ENCODE measurements at places on chromosomes 4 and X.

- DNase-seq, result no peak
These were observed 22.5 kb downstream of the LETM1 start for GRCh38 chr4:1833307-1834046.

- peak; percentile 79 for DNase-seq
These were observed 73.7 kb downstream of the SHROOM2 start for GRCh38 chrX:9859711-9860555.

DNA sequence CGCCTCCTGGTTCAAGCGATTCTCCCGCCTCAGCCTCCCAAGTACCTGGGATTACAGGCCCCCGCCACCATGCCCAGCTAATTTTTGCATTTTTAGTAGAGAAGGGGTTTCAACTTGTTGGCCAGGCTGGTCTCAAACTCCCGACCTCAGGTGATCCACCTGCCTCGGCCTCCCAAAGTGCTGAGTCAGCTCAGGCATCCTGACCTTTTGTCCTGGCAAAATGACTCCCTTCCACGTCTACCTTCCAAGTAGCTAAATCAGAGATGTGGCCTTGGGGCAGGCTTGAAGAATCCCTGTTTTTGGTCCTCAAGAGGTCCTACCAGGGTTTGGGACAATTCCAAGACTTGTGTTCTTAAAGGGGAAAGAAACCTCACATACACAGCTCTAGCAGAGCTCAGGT, 12.8 kb downstream of the AFAP1 start:
- DNase-seq, result no peak

- no peak for DNase-seq
These were observed 298.7 kb upstream of the CLNK start for GRCh38 chr4:10983268-10983667.

- no peak for DNase-seq
These were observed 218.9 kb downstream of the PPP3CA start for GRCh38 chr4:101128473-101128872.

GRCh38 chrX:7091923-7092322, 55.6 kb upstream of the STS start:
- DNase-seq, result no peak

DNA sequence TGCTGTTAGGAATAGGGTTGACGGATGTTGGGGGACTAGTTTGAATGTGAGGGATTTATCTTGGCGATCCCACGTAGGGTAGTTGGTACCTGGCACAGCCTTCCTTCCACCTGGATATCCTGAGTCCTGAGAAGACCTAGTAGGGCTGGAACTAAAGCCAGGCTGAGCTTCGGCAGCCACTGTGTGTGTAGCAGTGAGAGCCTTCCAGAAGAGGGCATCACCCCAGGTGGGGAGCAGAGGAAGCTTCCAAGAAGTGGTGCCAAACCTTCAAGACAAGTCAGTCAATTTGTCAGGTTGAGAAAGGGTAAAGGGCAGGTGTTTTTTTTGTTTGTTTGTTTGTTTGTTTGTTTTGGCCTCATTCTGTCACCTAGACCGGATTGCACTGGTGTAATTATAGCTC, 1.2 kb upstream of the FGFBP2 start:
- DNase-seq, result no peak

DNA sequence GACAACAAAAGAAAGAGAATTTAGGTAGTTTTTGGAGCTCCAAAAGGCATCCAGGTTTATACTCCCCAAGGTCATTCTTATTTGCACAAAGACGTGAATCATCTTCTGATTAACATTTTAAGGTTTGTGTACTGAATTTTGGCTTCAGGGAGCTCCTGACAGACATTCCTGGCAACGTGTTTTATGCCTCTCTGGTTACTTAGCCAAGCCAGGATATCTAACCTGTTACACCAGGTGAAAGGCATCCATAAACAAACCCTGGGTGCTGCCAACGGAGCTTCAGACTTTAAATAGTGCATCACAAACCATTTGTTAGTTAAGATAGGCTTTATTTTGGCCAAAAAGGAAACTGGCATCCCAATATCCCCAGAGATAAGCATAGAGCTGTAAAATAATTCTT, 997.3 kb downstream of the ARAP2 start:
- no peak for DNase-seq

- no peak for DNase-seq
These were observed 102.4 kb downstream of the SLIT2 start for GRCh38 chr4:20354120-20354519.

DNA sequence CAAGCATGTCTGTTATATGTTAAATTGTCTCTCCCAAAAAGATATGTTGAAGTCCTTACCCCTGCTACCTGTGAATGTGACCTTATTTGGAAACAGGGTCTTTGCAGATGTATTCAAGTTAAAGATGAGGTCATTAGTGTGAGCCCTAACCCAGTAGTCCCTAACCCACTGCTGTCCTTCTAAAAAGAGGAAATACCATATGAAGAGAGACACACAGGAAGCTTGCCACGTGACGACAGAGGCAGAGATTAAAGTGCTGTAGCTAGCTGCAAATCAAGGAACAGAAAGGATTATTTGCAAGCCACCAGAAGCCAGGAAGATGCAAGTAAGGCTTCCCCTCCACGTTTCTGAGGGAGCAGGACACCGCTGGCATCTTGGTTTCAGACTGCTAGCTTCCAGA, 150.1 kb downstream of the HNRNPD start:
- DNase-seq, result no peak

DNA sequence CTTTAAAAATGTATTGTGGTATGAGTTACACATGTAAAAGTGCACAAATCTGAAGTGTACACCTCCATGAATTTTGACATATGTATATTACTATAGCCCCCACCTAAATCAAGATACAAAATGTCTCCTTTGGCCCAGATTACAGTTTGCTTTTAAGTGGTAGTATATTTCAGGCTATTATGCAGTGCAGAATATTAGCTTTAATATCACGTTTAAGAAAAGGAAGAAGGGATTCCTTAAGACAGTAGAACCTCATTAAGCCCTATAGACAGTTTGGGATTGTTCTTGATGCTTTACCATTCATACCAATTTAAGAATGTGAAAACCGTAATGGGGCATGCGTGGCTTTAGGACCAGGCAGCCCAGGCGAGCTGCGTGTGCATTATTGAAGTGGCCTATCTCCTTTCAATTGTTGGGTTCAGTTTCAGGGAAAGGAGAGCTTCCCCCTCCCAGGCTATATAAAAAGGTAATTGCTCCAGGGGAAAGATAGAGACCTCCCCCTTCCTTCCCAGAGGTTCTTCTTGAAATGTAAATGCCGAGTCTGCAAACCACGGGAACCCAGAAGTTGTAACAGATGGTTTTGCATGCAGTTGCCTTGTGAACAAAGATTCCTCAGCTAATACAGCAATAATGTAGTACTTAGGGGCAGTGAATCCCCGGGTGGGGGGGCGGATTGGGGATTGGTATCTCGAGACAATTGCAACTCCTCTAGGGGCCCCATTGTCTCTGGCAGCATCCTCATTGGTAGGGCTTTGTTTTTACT, 106.1 kb downstream of the UCHL1 start:
- DNase-seq, result no peak

DNA sequence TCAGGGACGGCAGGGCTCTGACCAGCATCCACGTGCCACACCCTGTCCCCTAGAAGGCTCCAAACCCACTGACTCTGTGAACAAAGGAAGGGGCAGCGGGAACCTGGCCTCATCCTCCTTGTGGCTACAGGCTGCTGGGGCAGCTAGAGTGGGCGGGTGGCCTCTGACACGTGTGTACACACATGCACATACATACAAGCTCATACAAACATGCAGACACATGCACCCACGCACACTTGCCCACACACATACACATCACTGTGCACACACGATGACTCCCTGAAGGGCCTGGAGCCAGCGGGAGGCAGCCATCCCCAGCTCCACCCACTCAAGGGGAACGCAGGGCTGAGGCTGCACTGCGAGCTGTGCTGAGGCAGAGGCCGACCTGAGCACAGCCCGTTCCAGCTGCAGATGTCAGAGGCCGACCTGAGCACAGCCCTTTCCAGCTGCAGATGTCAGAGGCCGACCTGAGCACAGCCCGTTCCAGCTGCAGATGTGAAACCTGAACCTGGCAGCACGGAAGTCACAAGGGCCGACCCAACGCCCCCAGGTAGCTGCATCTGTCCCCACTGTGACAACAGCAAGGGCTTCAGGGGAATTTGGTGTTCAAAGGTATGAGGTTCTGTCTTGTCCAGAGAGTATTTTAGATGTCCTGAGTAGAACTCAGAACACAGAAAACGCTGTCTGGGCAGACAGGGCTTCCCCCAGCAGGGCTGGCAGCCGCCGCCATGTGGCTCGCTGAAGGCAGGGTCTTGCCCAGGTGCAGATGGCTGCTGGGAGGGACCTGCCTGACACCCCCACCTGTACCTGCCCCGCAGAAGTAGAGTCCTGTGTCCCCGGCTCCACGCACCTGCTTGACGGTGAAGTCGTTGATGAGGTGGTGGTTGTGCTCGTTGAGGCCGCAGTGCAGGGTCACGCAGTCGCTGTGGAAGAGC, 33.5 kb downstream of the CTBP1 start:
- peak; percentile 32 for DNase-seq

DNA sequence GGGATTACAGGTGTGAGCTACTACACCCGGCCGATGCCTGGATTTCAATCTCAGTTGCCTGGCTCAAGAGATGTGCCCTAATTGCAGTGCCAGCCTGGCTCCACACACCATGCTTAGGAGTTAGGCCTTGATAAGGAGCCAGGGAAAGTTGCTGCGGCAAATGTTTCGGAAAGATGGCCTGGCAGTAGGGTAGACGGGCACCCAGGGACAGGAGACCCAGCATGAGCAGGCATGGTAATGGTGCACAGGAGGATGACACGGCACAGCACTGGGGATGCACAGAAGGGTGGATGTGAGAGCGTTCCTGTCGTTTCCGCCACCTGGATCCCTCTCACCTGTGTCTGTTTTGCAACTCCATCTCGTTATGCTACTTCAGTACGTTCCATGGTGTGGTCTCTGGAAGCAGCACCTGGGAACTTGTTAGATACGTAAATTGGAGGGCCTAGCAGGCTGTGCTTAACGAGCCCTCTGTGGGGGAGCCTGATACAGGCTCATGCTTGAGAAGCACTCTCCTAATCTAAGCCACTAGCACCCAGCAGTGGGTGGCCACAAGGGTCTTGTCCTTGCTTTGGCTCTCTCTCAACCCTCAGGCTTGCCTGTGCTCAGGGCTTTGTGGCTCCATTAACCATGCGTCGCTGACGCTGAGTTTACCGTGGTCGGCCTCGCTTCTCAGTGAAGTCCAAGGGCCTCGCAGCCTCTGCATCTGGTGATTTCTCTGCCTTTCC, 20.3 kb downstream of the RNF4 start:
- no peak for DNase-seq

DNA sequence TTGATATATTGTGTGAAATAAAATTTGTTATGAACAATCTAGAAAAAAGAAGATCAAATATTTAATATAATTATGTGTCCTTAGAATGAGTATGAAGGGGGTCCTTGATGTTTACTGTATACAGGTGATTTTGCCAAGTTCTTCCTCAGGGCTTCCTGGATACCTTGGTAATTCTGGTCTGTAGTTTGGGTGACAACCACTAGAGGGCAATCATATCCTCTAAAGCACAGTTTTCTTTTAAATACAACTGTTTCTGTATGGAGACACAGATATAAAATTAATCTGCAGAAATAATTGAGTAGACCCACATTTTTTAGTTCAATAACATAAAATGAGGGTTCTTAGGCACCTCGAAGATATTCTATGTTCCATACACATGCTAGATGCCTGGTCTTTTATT, 157.7 kb downstream of the SPANXN1 start:
- DNase-seq, result peak; percentile 1

DNA sequence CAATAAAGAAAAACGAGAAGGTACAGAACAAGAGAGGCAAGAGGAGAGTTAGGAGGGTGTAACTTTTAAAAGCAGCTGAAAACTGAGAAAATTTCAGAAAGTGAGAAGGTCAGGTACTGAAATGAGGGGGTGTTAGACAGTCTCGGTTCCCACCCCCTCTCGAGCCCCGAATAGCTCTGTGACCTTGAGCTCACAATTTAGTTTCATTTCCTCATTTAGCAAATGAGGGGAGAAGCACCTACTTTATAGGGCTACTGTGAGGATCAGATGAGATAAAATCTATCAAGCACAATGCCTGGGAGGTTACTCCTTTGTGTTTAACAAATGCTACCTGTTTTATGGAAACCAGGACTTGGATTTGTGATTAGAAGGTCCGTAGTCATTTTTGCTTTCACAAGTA, 4.9 kb downstream of the UGT8 start:
- no peak for DNase-seq

GRCh38 chrX:7542587-7543380, 300.2 kb upstream of the VCX start:
- no peak for DNase-seq

- DNase-seq, result no peak
These were observed 109.6 kb downstream of the PPP3CA start for GRCh38 chr4:101237773-101238172.

GRCh38 chr4:110108422-110108821, 90.0 kb downstream of the ELOVL6 start:
- no peak for DNase-seq

- no peak for DNase-seq
These were observed 663.7 kb upstream of the TENM3 start for GRCh38 chr4:181579486-181579885.

DNA sequence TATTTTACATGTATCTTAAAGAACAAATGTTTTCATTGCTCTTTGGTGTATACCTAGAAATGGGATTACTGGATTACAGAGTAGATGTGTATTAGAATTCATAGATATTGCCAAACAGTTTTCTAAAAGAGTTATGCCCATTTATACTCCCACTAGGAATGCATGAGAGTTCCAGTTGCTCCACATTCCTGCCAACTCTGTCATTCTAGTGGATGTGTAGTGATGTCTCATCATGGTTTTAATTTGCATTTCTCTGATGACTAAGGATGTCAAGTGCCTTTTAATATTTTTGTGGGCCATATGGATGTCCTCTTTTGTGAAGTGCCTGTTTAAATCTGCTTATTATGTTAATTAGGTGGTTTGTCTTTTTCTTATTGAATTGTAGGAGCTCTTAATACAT, 65.6 kb upstream of the BMP2K start:
- DNase-seq, result peak; percentile 44

GRCh38 chr4:24686866-24687692, 102.7 kb upstream of the DHX15 start:
- peak; percentile 5 for DNase-seq

- peak; percentile 14 for DNase-seq
These were observed 34.1 kb upstream of the ZNF81 start for GRCh38 chrX:47802589-47802988.

GRCh38 chr4:104752337-104752736, 257.6 kb upstream of the CXXC4 start:
- DNase-seq, result no peak

GRCh38 chr4:16764622-16765021, 133.8 kb downstream of the LDB2 start:
- DNase-seq, result no peak
